ENCODE measurements at places on chromosomes 13 and 19.

DNA sequence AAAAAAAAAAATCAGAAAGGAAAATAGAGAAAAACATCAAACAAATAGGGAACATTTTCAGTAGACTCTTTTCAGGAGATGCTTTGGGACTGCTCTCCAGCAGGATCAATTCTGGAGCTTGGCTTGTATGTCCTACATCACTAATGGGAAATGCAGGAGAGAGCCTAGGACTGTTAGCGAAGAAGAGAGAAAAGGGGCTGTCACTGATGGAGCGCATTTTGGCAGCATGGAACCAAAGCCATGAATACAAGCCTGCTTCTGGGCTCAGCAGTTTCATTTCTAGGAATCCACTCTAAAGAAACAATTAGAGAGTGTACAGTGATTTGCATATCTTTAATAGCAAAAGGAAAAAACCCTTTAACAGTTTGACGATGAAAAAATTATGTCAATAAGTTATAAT, 203.9 kb downstream of the NUFIP1 start:
- no peak for DNase-seq

GRCh38 chr13:105135852-105136615, 1399.4 kb downstream of the EFNB2 start:
- no peak for DNase-seq

- DNase-seq = no peak
Measured at GRCh38 chr13:95623141-95623540, 21.4 kb downstream of the DZIP1 start.

DNA sequence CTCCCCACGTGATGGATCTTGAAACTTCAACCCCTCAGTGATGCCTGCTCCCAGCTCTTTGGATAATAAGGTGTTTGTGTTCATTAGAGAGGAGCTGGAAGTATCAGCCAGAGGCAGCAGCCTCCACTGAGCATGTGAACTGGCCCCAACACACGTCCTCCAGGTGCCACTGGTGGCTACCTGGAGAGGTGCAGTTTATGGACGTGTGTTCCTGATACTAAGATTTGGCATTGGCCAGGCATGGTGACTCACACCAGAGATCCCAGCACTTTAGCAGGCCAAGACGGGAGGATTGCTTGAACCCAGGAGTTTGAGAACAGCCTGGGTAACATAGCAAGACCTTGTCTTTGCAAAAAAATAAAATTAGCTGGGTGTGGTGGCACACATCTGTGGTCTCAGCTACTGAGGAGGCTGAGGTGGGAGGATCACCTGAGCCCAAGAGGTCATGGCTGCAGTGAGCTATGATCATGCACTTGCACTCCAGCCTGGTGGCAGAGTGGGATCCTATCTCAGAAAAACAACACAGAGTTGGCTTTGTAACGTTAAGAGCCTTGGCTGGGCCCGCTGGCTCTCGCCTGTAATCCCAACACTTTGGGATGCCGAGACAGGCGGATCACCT, 34.4 kb downstream of the SLC25A42 start:
- DNase-seq = no peak

- DNase-seq = no peak
Measured at GRCh38 chr13:105816994-105817393, 718.5 kb downstream of the EFNB2 start.

GRCh38 chr13:81142306-81142999, 801.5 kb upstream of the SPRY2 start:
- DNase-seq = no peak

- no peak for DNase-seq
Measured at GRCh38 chr13:54287062-54287764, 1258.6 kb downstream of the OLFM4 start.

GRCh38 chr19:2014731-2015607, 545 bp downstream of the BTBD2 start:
- peak; percentile 70 for DNase-seq

DNA sequence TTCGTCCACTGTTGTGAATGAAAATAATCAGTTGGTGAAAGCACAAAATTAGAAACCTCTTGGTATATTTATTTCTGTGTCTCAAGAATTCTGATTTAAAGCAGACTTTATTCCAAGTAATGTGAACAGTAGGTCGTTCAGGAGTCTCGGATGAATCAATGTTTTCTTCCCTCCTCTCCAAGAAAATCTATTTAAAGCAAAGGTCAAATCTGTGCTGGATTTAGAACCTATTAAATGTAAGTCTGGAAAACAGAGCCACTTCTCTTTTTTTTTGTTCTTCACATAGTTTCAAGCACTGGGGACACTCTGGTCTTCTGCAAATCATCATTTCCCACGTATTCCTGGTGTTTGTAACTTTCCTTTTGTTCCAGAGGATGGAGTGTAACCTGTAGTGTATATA, 312.7 kb downstream of the ATP8A2 start:
- no peak for DNase-seq

DNA sequence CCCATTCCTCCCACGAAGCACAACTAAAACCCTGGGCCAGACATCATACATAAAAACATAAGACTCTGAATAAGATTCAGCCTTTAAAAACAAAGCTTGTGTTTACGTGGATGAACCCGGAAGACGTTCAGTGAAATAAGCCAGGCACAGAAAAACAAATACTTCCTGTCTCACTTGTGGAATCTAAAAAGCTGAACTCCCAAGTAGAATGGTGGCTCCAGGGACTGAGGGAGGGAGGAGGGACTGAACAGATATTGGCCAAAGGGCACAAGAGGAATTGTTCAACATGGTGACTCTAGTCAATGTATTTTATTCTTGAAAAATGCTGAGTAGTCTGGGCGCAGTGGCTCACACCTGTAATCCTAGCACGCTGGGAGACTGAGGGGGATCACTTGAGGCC, 35.7 kb upstream of the TPM4 start:
- no peak for DNase-seq

- no peak for DNase-seq
Measured at GRCh38 chr13:58302349-58302748, 670.8 kb downstream of the PCDH17 start.

Measured in activated naive CD8-positive, alpha-beta T cell treated with anti-CD3 and anti-CD28 coated beads, Interleukin-2, amount 10 ng/mL, durations not matched to agents 7 days and 5 days (primary cell).